Osteoblast (primary cell): ENCODE measurements at places on chromosomes 7 and 10. TPM values are rescaled to one million over a fixed set of nuclear protein-coding genes. Genes with fewer than 3 reads are reported as not detected.

DNA sequence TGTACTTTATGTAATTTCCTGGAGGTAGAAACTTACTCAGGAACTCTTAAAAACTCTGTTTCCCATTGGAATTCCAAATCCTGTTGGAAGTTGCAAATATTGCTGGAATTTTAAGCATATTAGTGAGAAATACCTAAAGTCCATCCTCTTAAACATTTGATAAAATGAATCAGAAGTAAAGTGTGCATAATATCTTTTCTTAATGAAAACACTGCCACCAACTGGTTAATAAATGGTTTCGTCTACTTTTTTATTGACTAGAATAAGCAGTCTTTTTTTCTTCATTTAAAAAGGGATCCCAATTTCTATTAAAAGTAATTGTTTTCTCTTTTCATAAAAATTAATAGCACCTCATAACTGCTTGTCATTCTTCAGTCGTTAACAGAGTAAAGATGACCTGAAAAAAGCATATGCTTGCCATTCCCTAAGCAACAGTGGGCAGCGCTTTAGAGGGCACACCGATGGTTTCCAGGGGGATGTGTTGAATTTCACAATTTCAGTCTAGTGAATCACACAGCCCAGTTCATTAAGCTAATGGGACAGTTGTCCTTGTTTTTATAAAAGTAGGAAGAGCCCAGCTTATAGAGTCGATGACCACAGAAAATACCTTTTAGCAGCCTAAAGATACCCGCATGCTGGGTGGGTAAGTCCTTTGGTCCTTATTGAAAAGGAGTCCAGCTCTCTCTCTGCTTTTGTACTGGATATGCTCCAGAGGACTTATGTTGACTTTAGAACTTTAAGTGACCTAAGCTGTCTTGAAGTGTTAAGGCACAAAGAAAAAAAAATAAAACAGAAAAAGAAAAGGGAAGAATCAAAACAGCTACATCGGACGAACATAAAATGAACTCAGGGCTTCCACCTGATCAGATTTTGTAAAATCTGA, 28.5 kb downstream of the NPS start:
- H3K4me3 ChIP-seq: no peak overlapping the region
- H3K4me1 ChIP-seq: no peaks in the 10 kb centered on the region
- H3K27me3 ChIP-seq: no peaks in the 10 kb centered on the region
- no peaks in the 10 kb centered on the region for H3K36me3 ChIP-seq
- H3K27ac ChIP-seq: no peak overlapping the region

DNA sequence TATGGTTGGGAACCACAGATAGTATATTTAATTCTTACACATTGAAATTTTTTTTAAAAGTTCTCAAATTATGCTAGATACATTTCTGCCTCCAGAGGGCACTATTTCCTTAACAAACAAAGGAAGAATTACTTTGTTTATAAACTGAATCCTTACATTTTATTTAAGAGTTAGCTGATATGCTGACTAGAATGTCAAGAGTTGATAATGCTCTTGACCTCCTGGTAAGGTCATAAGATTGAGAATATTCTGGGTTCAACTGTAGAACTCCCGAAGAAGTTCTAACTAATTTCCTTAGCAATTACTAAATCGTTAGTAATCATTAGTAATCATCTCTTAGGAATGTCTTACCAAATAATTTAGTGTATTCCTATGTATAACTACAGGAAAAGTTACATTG, 95.3 kb upstream of the CYP26C1 start:
- no peaks in the 10 kb centered on the region for H3K36me3 ChIP-seq
- peak overlapping the region; percentile 48 for H3K4me3 ChIP-seq
- no peaks in the 10 kb centered on the region for H3K27me3 ChIP-seq
- DNase-seq: no peak

- H3K27me3 ChIP-seq: no peaks in the 10 kb centered on the region
- no peaks in the 10 kb centered on the region for H3K4me1 ChIP-seq
- no peak overlapping the region for H3K27ac ChIP-seq
- H3K4me3 ChIP-seq: no peak overlapping the region
- DNase-seq: no peak
- H3K36me3 ChIP-seq: no peaks in the 10 kb centered on the region
Observed at GRCh38 chr10:23606456-23606855, 167.6 kb downstream of the OTUD1 start.

DNA sequence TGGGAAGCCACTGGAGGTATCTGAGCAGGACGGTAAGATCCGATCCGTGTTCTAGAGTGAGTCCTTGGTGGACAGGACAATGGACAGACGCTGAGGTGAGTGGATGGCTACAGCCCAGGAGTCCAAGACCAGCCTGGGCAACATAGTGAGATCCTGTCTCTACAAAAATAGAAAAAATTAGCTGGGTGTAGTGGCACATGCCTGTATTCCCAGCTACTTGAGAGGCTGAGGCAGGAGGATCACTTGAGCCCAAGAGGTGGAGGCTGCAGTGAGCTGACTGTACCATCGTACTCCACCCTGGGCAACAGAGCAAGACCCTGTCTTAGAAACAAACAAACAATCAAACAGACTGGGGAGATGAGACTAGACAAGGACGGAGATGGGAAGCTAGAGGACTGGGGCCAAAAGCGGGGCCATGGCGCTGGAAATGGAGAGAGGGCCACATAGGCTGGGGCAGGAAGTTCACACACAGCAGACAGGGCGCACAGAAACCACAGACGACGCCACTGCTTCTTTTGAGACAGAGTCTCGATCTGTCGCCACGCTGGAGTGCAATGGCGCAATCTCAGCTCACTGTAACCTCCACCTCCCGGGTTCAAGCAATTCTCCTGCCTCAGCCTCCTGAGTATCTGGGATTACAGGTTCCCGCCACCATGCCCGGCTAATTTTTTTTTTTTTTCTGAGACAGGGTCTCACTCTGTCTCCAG, 24.7 kb downstream of the DAGLB start:
- peak; percentile 31 for DNase-seq
- no peak overlapping the region for H3K27ac ChIP-seq
- H3K4me1 ChIP-seq: peaks cover 7% of the 10 kb centered on the region
- H3K27me3 ChIP-seq: no peaks in the 10 kb centered on the region

GRCh38 chr10:28938745-28939144, 261.4 kb downstream of the BAMBI start:
- H3K27ac ChIP-seq: no peak overlapping the region
- H3K36me3 ChIP-seq: no peaks in the 10 kb centered on the region
- peaks cover 12% of the 10 kb centered on the region for H3K4me1 ChIP-seq

DNA sequence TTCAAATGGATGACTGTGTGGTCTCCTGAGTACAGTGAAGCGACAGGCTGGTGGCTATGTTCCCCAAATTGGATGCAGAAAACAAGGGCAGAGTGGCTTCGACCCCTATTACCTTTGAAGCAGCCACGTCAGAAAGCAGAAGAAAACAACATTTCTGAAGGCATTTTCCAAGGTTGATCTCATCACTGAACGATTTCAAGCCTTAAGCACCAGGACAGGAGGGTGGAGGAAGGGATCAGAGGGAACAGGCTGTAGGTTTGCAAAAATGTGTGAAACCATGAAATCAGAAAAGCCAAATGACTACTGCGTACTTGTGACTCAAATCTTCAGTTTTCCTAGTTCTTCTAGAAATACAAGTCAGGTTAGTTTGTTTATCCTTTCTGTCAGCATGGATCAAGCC, 181.0 kb upstream of the TMEM106B start:
- H3K36me3 ChIP-seq: no peaks in the 10 kb centered on the region
- H3K27me3 ChIP-seq: no peaks in the 10 kb centered on the region
- H3K27ac ChIP-seq: no peak overlapping the region
- no peak overlapping the region for H3K4me3 ChIP-seq
- no peak for DNase-seq

- H3K4me3 ChIP-seq: no peak overlapping the region
- DNase-seq: no peak
- no peak overlapping the region for H3K27ac ChIP-seq
- no peaks in the 10 kb centered on the region for H3K4me1 ChIP-seq
Observed at GRCh38 chr7:6634021-6634420, 3.1 kb upstream of the ZNF316 start.

DNA sequence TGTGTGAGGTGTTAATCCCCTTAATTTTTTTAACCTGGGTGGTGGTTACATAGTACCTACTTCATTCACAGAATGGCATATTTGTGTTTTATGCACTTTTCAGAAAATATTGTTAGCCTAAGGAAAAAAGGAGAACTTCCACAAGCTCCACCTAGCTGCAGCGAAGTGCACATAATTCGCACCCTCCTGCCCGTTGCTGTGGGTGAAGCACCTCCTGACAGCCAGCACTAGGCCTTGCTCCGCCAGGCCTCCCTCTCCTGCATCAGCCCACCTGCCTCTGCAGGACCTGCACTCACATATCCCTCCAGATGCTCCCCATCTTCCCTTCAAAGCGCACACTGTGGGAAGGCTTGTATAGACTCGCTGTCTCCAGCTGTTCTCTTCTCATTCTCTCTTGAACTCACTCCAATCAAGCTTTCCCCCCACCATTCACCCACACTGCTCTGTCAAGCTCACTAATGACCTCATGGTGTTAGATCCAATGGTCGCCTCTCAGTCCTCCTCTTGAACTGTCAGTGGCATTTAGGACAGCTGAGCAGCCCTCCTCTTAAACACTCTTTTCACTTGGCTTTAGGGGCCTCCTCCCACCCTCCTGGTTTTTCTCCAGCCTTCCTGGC, 20.7 kb upstream of the GRID1 start:
- H3K27ac ChIP-seq: no peak overlapping the region
- H3K27me3 ChIP-seq: peaks cover 28% of the 10 kb centered on the region
- H3K4me1 ChIP-seq: no peaks in the 10 kb centered on the region
- H3K4me3 ChIP-seq: no peak overlapping the region
- no peak for DNase-seq

GRCh38 chr10:118032564-118032963, 14.2 kb downstream of the RAB11FIP2 start:
- H3K27ac ChIP-seq: no peak overlapping the region
- H3K4me1 ChIP-seq: peaks cover 11% of the 10 kb centered on the region
- peaks cover 4% of the 10 kb centered on the region for H3K36me3 ChIP-seq
- no peak for DNase-seq

- peak overlapping the region; percentile 87 for H3K27ac ChIP-seq
- peak overlapping the region; percentile 77 for H3K4me3 ChIP-seq
- no peaks in the 10 kb centered on the region for H3K36me3 ChIP-seq
- DNase-seq: no peak
- peaks cover 30% of the 10 kb centered on the region for H3K4me1 ChIP-seq
Observed at GRCh38 chr10:110007161-110007700, 553 bp upstream of the ADD3 start.

GRCh38 chr10:50613150-50613549, 10.6 kb downstream of the SGMS1 start:
- H3K36me3 ChIP-seq: no peaks in the 10 kb centered on the region
- no peak for DNase-seq
- no peak overlapping the region for H3K27ac ChIP-seq
- no peaks in the 10 kb centered on the region for H3K4me1 ChIP-seq
- no peaks in the 10 kb centered on the region for H3K27me3 ChIP-seq

- no peaks in the 10 kb centered on the region for H3K36me3 ChIP-seq
- no peaks in the 10 kb centered on the region for H3K27me3 ChIP-seq
- H3K4me3 ChIP-seq: no peak overlapping the region
- DNase-seq: no peak
- no peak overlapping the region for H3K27ac ChIP-seq
Observed at GRCh38 chr10:34380856-34381255, 434.2 kb downstream of the PARD3 start.

DNA sequence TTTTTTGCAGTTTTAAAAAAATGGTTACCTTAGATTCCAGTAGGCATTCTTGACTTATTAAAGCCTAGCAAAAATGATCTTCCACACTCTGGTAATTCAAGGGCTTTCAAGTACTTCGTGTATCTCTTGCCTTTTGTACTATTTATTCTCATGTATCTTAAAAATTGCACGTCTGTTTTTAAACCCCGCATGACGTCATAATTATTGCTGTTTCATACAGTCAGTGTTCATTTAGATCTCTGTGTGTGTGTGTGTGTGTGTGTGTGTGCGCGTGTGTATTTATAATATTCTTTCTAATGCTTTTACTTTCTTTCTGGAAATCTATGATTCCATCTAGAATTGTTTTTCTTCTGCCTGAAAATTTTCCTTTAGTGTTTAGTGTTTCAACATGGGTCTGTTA, 234.2 kb downstream of the CCSER2 start:
- no peaks in the 10 kb centered on the region for H3K4me1 ChIP-seq
- no peaks in the 10 kb centered on the region for H3K27me3 ChIP-seq
- H3K36me3 ChIP-seq: no peaks in the 10 kb centered on the region
- no peak overlapping the region for H3K27ac ChIP-seq

DNA sequence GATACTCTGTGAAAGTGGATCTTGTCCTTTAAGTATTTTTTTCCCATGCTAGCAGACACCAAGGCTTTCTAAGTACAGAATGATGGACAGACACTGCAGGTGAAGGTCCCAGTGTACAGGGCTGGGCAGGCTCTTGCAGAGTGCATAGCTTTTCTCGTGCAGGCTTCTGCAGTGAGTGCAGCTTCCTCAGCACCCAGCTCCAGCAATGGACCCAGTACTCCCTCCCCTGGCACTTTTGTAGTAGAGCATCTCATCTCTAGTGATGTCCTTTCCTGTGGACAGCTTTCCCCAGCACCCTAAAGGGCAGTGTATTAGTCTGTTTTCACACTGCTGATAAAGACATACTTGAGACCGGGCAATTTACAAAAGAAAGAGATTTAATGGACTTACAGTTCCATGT, 104.3 kb downstream of the CUL2 start:
- H3K27me3 ChIP-seq: no peaks in the 10 kb centered on the region
- H3K4me1 ChIP-seq: no peaks in the 10 kb centered on the region
- no peaks in the 10 kb centered on the region for H3K36me3 ChIP-seq
- H3K4me3 ChIP-seq: no peak overlapping the region

- H3K4me1 ChIP-seq: no peaks in the 10 kb centered on the region
Observed at GRCh38 chr7:156783864-156784263, 109.1 kb downstream of the LMBR1 start.

- no peak overlapping the region for H3K27ac ChIP-seq
- DNase-seq: no peak
- H3K27me3 ChIP-seq: no peaks in the 10 kb centered on the region
Observed at GRCh38 chr10:119409385-119409784, 133.1 kb downstream of the RGS10 start.

GRCh38 chr7:148543302-148543701, 47.3 kb upstream of the C7orf33 start:
- H3K4me1 ChIP-seq: peaks cover 10% of the 10 kb centered on the region
- no peak for DNase-seq
- H3K27me3 ChIP-seq: no peaks in the 10 kb centered on the region
- no peak overlapping the region for H3K27ac ChIP-seq

- H3K27ac ChIP-seq: no peak overlapping the region
- H3K4me1 ChIP-seq: no peaks in the 10 kb centered on the region
- no peak for DNase-seq
- H3K36me3 ChIP-seq: no peaks in the 10 kb centered on the region
Observed at GRCh38 chr7:26329520-26330255, 38.0 kb downstream of the SNX10 start.

DNA sequence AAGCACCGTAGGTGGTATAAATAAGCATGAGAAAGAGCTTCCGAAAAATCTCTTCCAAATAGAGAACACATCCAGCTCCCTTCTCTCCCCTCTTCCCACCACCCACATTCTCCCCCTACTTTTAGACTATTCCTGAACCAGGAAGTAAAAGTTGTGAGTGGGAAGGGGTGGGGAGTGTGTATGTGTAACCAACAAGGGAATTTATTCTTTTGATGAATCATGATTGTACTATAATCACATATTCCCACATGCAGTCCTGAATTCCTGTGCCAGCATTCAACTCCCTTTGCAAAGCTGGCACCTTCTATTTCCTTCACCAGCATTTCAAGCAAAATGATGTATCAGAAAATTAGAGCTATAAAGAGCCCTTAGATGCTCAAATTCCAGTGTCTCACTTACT, 230.6 kb upstream of the CHRM2 start:
- no peaks in the 10 kb centered on the region for H3K4me1 ChIP-seq
- peak; percentile 49 for DNase-seq
- H3K36me3 ChIP-seq: no peaks in the 10 kb centered on the region
- H3K27ac ChIP-seq: no peak overlapping the region
- H3K4me3 ChIP-seq: no peak overlapping the region

The SPDYE16 gene
- under 0.01 and 0.36 TPM in 2 replicates for total RNA-seq

The CPVL gene
- 0.36 TPM in 1 of 2 replicates, not detected in the other for total RNA-seq

The ZWINT gene
- total RNA-seq: 3.6 and 6.8 TPM in 2 replicates

The BICC1 gene
- total RNA-seq: 210 and 254 TPM in 2 replicates

The WDR86 gene
- 8.5 and 15.6 TPM in 2 replicates for total RNA-seq

The BAIAP2L1 gene
- total RNA-seq: 7.7 and 10.5 TPM in 2 replicates

The USP6NL gene
- total RNA-seq: 13.8 and 14.1 TPM in 2 replicates

The WEE2 gene
- total RNA-seq: not detected in 2 replicates
